Dermis blood vessel endothelial cell (primary cell): ENCODE measurements at places on chromosomes 5 and 9.
A peak's percentile ranks its signal among the peaks of the same experiment; 100 is the strongest.

DNA sequence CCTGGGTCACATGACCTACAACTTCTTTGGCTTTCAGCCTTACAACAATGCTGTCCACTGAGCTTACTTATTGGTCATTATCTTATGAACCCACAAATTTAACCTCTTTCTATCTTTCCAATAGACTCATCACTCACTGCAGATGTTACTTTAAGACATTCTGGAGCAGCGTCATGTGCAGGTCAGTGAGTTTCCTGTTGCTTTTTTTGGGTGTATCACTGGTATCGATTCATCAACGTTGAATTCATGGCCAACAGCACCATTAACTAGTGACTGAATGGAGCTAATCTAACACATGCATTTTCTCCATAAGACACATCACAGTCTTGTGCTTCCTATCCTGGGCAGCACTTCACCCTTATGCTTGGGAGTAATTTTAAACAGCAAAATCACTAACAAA lies 672.6 kb upstream of the CDH18 start:
- no peak for DNase-seq

DNA sequence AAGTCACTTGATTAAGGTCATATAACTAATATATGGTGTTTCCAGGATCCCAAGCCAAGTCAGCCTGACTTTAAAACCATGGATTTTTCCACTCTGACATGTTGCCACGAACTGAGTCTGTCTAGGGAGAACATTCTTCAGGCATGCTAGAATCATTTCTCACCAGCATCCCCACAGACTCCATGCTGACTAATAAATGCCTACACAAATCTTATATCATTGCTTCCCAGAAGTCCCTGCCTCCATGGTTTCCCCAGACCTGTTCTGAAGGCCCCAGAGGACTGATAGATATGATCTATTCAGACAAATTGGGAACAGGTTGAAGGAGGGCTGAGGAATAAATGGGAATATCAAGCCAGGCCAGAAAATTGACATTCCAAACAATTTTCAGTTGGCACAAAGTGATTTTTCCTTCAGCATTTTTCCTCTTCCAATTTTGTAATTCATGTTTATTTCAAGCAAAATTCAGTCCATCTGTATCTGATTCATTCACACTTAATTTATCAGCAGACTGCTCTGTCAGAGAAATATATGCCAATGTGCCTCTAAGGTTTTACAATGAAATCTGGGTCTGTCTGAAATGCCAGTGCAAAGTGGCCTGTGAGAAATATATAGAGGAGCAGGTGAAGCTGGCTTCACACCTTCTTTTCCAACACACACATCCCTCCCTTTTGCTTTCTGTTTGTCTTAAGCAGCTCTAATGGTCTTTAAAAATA lies 413.6 kb upstream of the TNC start:
- no peak for DNase-seq

DNA sequence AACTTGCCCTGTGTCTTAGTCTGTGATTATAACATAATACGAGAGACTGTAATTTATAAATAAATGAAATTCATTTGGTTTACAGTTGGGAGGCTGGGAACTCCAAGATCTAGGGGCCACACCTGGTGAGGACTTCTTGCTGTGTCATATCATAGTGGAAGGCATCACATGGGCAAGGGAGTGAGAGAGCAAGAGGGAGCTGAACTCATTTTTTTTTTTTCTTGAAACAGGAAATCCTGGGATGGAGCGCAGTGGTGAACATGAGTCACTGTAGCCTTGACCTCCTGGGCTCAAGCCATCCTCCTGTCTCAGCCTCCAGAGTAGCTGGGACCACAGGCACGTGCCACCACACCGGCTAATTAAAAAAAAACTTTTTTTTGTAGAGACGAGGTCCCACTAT lies 7.2 kb downstream of the MLANA start:
- no peak for DNase-seq

GRCh38 chr9:81673310-81673709 lies 16.0 kb downstream of the TLE1 start:
- no peak for DNase-seq

GRCh38 chr9:69093471-69094103 lies 58.0 kb downstream of the FXN start:
- peak; percentile 29 for DNase-seq

DNA sequence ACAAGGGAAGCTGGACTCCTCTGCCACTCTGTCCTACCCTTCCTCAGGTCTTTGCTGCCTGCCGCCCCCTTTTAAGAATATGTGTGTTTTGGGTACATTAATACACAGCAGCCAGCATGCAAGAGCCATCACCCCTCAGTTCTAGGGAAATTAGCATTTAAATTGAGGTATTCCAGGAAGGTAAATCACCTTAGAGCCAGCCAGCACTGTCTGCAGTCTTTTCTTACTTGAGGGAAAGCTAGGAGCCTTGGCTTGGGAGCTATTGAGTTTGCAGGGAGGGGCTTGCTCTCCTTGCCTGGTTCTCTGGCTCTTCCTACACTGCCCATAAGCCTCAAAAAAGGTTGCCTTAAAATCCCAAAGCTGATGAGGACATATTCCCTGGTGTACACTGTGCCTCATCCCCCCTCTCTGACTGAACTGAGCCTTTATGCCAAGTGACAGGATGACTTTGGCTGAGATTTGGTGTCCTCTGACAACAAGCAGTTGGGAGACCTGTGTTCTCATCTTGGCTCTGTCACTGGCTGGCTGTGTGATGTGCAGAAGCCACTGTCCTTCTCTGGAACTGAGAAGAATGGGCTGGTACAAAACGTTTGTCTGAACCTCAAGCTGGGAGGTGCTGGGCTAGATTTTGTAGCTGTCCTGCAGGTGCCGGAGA lies 54.1 kb downstream of the TRIM32 start:
- no peak for DNase-seq

- no peak for DNase-seq
Measured at GRCh38 chr5:34756781-34757624, 82.0 kb upstream of the TTC23L start.

DNA sequence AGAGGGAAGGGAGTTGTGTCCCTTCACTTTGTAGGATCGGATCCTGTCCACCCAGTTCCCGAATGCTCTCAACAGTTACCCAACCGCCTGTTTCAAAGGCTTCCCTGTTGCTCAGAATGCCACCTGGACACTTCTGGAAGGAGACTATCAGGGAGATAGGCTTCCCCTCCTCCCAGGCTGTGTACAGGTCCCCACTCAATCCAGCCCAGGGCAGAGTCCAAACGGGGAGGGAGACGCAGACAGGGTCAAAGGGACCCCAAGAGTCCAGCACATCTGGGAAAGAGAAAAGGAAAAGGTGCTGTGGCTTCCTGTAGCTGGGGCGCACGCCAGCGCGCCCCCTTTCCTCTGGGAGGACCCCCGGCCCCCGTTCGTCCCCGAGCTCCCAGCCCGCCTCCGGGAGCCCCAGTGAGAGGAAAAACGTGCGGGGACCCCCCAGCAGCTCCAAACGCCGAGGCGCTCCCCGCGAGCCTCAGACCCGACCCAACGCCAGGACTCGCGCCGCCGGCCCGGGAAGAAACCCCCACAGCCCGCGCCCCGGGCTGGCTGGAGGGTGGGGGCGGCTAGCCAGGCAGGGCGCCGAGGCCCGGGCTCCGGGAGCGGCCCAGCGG lies 640 bp downstream of the SURF4 start:
- DNase-seq: peak; percentile 55

- DNase-seq: no peak
Measured at GRCh38 chr5:61732796-61733195, 400.7 kb downstream of the ZSWIM6 start.

DNA sequence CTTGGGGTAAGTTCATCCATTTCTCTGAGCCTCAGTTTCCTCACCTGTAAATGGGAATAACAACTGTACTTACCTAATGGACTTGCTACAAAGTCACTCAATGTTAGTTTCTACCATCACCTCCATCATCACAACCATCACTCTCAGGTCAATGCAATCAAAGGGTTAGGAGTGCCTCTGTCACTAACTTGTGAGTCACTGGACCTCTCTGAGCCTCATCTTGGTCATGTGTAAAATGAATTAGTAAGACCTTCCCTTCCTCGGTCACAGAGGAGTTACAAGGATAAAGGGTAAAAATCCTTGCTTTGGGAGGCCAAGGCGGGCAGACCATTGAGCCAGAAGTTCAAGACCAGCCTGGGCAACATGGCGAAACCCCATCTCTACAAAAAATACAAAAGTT lies 12.8 kb downstream of the FABP6 start:
- DNase-seq: no peak

DNA sequence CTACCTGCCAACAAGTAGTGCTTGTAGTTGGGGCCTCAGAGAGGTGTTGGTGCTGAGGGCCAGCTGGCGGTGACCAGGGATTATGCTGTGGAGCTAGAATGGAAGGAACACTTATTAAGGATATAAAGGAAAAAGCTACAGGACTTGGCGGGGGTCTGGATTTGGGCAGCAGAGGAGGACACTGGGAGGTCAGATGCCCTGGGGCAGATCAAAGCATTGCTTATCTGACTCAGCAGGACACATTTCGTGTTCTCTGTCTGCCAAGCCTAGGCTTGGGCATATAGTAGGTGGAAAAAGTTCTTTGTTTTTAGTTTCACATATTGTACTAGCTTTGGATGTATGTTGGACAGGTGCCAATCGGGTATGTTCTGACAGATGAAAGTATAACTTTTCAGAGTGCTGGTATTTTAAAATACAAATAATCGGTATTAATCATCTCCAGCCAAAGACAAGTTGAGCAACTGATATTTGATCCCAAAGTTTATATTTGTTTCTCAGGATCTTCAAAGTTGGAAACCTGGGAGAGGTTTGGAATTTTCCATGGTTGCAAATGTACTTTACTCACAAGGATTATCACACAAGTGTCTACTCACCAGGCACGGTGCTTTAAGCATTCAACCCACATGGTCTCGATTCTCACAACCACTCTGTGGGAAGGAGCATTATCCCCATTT lies 69.4 kb downstream of the IQGAP2 start:
- no peak for DNase-seq

GRCh38 chr5:54443270-54443669 lies 12.2 kb upstream of the HSPB3 start:
- DNase-seq: peak; percentile 61

DNA sequence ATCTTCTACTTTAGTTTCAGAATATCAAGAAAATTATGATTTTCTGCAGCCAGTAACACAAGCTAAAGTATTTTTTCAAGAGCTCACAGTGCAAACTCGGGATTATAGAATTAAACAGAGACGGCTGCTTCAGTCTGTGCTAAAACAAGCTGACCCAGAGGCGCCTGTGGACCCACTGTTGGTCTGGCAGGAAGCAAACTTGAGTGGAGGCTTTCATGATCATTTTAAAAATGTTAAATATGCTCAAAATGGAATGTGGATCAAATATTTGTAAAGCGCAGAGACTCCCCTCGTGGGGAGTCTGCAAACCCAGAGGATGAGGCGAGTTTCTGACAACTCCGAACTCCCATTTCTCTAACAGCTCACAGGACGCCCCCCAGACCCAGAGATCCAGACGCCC lies 13.0 kb downstream of the ROR2 start:
- no peak for DNase-seq

GRCh38 chr5:126438267-126438666 lies 15.1 kb downstream of the GRAMD2B start:
- DNase-seq: no peak

DNA sequence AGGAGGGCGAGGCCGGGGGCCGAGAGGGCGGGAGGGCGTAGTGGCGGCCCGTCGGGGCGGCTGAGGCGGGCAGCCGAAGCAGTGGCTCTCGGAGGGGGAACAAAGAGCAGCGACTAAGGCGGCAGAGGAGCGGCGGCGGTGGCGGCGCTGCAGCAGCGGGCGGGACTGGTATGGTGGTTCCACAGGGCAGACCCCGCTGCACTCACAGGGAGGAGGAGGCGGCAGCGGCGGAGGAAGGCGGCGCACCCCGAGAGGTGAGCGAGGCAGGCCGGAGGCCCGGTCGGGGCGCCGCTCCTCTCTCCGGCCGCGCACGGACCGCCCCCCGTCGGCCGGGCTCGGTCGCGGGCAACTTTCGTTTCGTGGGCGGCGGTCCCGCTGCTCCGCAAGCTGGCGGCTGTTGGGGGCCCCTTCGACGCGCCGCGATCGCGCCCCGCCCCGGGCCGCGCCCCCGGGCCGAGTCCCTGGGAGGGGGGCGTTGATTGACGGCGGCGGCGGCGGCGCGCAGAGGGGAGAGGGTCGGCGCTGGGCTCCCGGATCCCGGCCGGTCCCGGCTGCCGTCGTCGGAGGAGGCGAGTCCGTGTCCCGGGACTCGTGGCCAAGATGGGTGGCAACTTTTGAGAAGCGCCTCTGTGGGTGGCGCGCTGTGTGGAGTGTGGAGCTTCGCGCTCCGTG lies 467 bp downstream of the CNOT6 start:
- peak; percentile 50 for DNase-seq

- peak; percentile 93 for DNase-seq
Measured at GRCh38 chr5:43007246-43007910, 32.7 kb downstream of the ANXA2R start.

- peak; percentile 7 for DNase-seq
Measured at GRCh38 chr9:14031810-14032209, 282.1 kb downstream of the NFIB start.

GRCh38 chr9:88219601-88220000 lies 81.3 kb upstream of the SPATA31C2 start:
- DNase-seq: no peak

DNA sequence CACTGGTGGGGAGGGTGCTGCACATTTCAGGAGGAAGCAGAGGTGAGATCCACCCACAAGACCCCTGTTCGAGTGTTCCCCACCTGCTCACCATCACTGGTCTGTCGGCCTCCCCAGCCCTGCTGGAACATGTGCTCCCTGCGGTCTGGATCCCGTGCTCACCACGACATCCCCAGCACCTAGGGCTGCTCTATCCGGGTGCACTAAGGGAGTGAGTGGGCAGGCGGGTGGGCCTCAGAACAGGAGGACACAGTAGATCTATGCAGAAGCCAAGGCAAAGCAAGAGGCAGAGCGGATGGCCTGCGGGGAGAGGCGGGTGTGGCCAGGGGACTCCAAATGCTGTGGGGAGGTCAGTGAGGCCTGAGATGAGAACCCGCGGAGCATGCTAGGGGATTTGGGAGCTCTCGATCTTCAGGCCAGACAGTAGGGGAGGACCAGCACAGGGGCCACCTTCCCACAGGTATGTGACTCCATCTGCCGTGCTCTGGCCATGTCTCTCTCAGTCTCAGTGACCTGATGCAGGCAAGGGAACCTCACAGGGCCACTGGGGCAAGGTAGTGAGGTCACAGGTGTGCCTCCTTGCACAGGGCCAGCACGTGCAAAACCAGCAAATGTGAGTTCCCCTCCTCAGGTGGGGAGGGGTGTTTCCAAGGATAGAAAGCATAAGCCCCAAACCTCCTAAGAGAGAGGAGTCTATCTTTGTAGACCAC lies 134.2 kb downstream of the ZNF354C start:
- no peak for DNase-seq

GRCh38 chr5:176381423-176381822 lies 7.0 kb downstream of the NOP16 start:
- DNase-seq: no peak

- no peak for DNase-seq
Measured at GRCh38 chr5:104095527-104095926, 532.9 kb upstream of the NUDT12 start.
